Lower lobe of right lung (tissue), 2 donors: ENCODE measurements at places on chromosomes 1 and 21. TPM values are rescaled to one million over a fixed set of nuclear protein-coding genes. Genes with fewer than 3 reads are reported as not detected.
A peak's percentile ranks its signal among the peaks of the same experiment; 100 is the strongest.

DNA sequence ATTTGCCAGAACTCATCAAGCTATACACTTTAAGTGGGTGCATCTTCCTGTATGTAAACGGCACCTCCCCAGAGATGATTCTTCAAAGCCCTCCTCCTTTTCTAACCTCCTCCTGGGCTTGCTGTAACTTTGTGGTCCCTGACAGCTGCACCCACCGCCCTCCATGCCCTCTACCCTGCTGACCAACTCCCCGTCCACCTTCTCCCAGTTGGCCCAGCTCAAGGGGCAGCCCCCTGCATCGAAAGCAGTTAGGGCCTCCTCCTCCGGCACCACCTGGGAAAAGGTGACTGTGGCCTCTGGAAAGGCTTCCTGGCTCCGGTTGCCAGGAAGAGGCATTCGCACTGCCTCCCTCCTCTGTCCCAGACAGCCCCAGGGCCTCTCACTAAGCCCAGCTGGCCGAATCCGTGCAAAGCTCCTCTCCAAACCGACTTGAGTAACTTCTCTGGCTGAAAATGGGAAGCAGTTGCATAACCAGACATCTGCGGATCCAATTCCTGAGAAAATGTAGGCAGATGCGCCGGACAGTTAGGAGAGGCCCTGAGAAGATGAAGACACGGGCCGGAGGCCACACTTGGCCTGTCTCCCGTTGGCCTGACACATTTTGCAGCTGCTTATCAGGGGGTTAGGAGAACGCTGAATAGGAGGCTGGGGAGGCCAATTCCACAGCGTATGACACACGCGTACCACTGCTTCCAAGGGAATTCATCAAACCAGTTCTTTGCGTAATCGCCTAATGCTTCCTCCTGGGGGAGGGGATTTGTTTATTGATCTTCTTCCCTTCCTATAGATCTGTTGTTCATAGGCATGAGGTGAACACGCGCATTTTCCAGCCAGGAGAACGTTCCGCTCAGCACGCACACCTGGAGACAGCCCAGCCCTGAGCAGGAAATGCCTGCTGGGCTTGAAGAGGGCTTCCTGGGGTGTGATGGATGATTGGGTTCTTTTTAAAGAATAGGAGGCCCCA, 48.7 kb upstream of the COL6A2 start:
- H3K4me1 ChIP-seq: peaks cover 14% of the 10 kb centered on the region
- peak overlapping the region; percentile 56 for H3K27ac ChIP-seq
- no peaks in the 10 kb centered on the region for H3K36me3 ChIP-seq
- no peaks in the 10 kb centered on the region for H3K27me3 ChIP-seq

- DNase-seq: peak; percentile 73
- H3K27ac ChIP-seq: no peak overlapping the region
- peaks cover 18% of the 10 kb centered on the region for H3K4me1 ChIP-seq
- no peaks in the 10 kb centered on the region for H3K36me3 ChIP-seq
Measured at GRCh38 chr1:33306653-33307493, 14.0 kb downstream of the A3GALT2 start.

DNA sequence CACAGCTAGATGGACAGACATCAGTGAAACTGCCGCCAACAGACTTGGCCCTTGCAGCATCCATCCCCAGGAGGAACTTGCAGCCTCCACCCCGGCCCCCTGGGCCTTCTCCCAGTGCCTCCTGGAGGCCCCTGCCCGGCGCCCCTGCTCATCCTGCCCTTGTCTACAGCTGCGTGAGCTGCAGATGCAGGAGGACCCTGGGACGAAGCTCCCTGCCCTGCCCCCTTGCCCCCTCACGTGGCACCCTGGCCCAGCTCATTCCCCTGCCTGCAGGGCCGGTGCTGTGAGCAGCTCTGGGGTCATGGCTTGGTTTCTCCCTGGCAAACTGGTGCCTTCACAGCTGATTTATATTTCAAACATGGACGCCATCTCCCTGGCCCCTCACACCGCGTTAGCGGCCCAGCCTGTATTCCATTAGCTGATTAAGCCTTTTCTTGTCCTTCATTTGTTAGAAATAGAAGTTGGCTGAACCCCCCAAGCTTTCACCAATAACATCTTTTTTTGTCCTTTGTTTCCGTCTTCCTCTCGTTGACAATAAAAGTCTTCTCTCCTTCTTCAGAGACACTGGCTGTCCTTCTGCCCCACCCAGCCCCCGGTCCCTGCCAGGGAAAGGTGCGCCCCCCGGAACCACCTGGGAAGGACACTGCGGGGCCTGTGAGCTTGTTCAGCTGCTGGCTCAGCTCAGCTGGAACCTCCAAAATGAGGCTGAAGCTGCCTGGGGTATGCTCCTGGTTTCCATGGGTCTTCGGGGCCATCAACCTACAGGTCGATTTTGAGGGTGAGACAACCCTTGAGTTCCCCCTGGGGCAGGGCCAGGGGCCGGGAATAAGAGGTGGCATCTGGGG, 34.0 kb upstream of the SLC19A1 start:
- H3K27me3 ChIP-seq: peaks cover 14% of the 10 kb centered on the region
- DNase-seq: peak; percentile 39
- no peaks in the 10 kb centered on the region for H3K36me3 ChIP-seq
- H3K4me1 ChIP-seq: peaks cover 10% of the 10 kb centered on the region
- H3K27ac ChIP-seq: no peak overlapping the region

DNA sequence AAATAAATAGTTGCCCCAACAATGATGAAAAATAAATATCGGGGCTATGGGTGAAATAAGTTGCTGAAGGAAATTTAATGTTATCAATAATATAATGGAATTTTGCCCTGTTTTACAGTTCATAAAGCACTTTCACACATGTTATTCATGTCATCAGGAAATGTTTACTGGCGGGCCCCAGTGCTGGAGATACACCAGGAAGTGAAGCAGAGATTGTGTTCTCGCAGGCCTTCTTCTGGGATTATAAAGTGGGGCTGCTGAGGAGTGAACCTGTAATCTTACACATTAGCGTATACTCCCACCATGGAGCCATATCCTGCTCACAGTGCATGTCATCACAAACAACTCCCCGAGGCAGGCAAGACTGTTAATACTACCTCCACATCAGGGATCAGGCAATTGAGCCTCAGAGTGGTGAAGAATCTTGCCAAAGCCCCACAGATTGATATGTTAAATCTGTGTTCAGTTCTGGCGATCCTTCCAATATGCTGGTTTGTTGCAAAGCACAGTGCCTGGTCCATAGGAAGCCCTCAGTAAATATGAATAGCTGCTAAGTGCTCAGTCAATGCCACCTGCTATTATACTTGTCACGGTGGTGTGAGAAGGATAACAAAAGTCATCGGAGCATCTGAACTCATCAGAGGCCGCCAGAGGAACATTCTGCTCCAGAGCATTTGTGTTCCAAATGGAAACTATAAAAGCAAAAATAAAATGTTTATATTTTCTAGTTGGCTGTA, 104.4 kb upstream of the UBE2U start:
- no peaks in the 10 kb centered on the region for H3K4me1 ChIP-seq
- no peak overlapping the region for H3K27ac ChIP-seq
- DNase-seq: no peak
- no peak overlapping the region for H3K4me3 ChIP-seq
- no peaks in the 10 kb centered on the region for H3K36me3 ChIP-seq

GRCh38 chr1:191907121-191907520, 251.1 kb upstream of the RGS18 start:
- H3K4me1 ChIP-seq: no peaks in the 10 kb centered on the region
- DNase-seq: no peak
- no peaks in the 10 kb centered on the region for H3K36me3 ChIP-seq
- H3K27me3 ChIP-seq: no peaks in the 10 kb centered on the region

DNA sequence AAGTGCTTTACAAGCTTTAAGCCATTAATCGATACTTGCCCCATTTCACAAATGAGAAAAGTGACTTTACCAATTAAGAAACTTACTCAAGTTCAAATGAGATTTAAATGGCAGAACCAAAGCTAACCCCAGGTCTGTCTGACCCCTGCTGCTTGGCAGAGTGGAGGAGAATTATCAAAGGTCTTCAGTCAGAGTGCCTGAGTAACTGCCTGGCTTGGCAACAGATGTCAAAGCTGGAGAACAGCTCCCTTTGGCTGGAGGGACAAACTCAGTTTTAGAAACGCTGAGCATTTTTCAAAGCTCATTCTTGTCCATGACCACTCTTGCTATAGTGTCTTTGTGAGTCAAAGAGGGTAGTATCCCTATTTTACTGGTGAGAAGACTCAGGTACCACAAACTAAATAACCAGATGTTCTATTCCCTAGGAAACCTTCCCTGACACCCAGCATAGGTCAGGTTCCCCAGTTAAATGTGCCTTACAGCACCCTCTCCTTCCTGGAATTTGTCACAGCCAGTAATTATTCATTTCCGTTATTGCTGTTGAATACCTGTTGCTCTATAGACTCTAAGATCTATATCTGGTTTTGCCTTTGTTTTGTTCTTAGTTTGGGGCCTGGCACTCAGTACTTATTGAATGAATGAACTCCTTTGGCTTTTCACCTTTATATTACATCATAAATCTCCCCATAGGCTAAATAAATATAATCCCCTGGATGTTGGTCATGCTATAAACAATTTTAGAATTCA, 5.0 kb upstream of the BCAR3 start:
- no peaks in the 10 kb centered on the region for H3K36me3 ChIP-seq
- no peak overlapping the region for H3K4me3 ChIP-seq
- H3K4me1 ChIP-seq: peaks cover 13% of the 10 kb centered on the region
- H3K27me3 ChIP-seq: no peaks in the 10 kb centered on the region
- no peak overlapping the region for H3K27ac ChIP-seq

DNA sequence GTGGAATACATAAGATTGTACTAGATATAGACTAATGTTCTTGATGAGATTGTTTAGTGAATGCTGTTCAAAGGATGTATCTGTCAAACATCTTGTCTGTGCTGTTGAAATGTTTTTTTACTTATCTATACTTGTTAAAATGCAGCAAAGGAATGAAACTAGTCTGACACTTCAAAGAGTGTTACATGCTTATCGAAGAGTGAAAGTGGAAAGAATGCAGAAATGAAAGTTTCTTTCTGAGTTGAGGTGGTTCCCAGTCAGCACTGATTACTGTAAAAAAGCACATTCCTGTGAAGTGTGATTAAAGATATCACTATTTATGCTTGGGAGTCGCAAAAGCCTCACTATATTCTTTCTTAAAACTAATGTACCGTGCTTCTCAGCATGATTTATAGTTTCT, 1225.2 kb downstream of the NCAM2 start:
- H3K4me1 ChIP-seq: no peaks in the 10 kb centered on the region
- no peaks in the 10 kb centered on the region for H3K36me3 ChIP-seq
- DNase-seq: no peak
- H3K27me3 ChIP-seq: no peaks in the 10 kb centered on the region

Gene GNG4
- total RNA-seq: not detected

Gene RXRG
- 8.4 TPM for total RNA-seq
